ENCODE measurements at places on chromosomes 13 and 19.

GRCh38 chr19:13623716-13624710 lies 117.7 kb upstream of the CACNA1A start:
- no peak for DNase-seq

- no peak for DNase-seq
Measured at GRCh38 chr13:48641404-48641803, 12.3 kb upstream of the CYSLTR2 start.

GRCh38 chr13:101490406-101491015 lies 38.0 kb downstream of the ITGBL1 start:
- DNase-seq, result peak; percentile 54

- no peak for DNase-seq
Measured at GRCh38 chr19:33432015-33432414, 58.5 kb downstream of the CEBPG start.

GRCh38 chr19:32624410-32624809 lies 43.4 kb downstream of the PDCD5 start:
- no peak for DNase-seq

DNA sequence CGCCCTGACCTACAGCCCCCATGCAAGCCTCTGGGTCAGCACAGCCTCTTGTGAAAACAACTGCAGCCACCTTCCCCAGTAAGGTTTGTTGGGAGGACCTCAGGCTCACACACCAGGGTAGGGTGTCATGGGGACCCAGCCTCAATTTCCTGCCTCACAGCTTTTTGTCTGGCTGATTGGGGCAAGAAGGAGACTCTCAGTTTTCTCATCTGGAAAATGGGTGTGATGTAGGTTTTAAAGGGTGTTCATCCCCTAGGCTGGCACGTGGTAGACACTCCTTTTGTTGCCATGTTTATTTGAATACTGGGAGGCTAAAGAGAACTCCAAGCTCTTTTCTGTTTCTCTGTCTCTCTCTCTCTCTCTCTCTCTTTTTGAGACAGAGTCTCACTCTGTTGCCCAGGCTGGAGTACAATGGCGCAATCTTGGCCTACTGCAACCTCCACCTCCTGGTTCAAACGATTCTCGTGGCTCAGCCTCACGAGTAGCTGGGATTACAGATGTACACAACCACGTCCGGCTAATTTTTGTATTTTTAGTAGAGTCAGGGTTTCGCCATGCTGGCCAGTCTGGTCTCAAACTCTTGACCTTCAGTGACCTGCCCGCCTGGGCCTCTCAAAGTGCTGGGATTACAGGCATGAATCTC lies 18.2 kb upstream of the PLAUR start:
- DNase-seq, result no peak

DNA sequence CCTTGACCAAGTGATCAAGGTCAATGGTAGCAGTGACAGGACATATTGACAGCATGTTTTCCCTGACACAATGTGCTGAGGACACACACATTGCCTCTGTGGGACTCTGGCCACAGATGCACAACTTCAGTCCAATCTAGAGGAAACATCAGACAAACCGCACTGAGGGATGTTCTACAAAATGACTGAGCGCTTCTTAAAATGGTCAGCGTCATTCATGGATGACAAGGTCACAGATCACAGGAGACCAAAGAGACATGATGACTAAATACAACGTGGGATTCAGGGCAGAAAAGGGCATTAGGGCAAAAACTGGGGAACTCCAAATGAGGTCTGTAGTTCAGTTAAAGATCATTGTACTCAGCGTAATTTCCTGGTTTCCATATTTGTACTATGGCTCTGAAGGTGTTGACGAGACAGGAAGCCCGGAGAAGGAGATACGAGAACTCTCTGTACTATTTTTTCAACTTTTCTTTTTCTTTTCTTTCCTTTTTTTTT lies 20.6 kb downstream of the PBX4 start:
- no peak for DNase-seq

GRCh38 chr13:28496188-28496564 lies 1.2 kb upstream of the FLT1 start:
- no peak for DNase-seq

DNA sequence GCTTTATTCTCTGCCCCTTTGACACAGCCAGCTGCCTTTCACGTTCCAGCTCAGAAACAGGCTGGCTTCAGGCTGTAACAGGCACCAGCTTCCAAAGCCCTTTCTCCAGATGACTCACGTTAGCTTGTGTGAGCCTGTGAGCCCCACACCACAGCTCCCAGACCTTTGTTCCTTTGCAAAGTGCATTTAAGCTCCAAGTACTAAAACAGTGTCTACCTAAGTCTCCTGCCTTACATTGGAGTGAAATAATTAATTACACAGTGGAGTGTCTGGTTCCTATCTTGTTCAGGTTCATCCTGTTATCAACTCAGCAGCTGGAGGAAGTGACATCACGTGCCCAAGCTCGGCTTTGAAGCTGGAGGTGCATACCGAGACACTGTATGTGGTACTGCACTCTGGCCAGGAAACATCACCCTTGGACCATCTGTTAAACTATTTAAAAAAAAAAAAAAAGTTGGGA lies 475.8 kb downstream of the FOXO1 start:
- DNase-seq, result peak; percentile 93

DNA sequence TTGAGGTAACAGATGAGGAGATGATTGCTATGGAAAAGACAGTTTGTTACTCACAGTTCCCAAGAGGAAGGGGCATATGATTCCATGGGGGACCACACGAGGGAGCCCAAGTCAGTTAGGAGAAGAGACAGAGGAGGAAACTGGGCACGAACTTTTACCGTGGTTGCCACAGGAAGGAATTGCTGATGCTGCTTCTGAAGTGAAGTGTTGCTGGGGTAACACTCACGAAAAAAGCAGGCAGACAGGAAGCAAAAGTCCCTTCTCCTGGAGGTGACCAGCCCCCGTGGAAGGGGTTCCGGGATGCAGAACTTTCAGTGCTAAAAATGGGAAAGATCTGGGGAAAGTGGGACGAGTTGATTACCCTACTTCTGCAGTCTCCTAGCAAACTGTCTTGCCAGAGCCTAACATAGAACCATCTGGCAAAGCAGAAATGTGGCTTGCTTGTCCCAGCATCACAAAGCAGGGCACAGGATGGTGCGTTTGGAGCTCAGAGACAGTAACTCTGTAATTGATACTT lies 35.4 kb upstream of the MAP3K10 start:
- DNase-seq, result no peak

- no peak for DNase-seq
Measured at GRCh38 chr19:40754611-40755247, 3.7 kb downstream of the SNRPA start.
